ENCODE measurements at places on chromosomes 7 and 10.

DNA sequence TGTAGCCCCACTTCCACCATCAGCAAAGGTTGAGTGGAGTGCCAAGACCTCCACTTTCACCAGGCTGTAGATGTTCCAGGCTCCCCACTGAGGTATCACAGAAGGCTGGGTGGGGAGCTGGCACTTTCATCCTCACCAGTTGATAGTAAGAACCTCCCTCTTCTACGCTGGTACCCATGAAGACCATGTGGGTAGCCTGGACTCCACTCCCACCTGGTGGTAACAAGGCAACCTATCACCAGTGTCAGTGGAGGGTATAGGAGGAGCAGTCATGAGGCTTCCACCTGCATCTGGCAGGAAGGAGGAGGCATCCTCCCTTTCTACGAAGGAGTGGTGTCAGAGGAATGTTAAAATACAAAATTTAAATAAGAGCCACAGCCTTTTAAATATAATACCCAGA lies 4.4 kb downstream of the SMIM30 start:
- DNase-seq = no peak

DNA sequence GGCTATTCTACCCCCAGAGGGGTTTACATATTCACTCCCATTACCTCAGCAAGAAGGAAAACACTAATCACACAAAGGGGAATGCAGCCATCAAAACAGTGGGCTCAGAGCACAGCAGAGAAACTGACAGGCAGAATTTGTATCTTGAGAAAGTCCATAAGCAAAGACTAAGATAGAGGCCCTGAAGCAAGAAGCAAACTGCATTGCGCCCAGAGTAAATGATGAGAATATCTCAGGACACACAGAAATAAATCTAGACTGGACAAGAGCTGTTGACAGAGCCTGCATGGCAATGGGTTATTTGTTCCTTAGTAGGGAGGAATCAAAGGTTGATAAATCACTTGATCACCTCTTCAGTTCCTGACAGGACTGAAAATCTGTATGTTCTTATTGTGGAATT lies 440.7 kb upstream of the CELF2 start:
- DNase-seq = no peak

- no peak for DNase-seq
These were observed 11.7 kb upstream of the PIK3CG start for GRCh38 chr7:106853250-106853908.

- no peak for DNase-seq
These were observed 527.7 kb upstream of the POM121L12 start for GRCh38 chr7:52507546-52508255.

DNA sequence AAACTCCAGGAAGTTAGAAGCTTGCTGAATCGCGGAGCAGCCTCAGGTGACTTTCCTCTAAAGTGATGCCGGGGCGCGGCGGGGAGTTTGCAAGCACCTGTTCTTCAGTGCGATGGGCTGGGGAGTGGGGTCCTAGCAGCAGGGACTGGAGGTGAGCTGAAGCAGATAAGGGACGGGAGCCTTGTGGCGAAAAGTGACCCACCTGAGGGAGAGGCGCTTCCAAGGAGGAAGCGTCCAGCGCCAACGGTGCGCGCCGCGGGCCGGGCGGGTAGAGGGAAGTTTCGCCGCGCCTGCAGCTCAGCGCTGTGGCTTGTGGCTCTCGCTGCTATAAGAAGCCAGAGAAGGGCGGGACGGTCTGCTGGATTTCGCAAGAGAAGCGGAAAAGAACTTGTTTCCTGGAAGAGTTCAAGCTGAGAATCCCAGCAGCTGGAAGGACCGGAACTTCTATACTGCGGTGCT lies at the start of gene STEAP4:
STEAP4 (minus strand) TSS at position 305 of the 459 bp plus-strand sequence. CDS start 22,625 bp downstream, outside the sequence.
- DNase-seq = no peak

DNA sequence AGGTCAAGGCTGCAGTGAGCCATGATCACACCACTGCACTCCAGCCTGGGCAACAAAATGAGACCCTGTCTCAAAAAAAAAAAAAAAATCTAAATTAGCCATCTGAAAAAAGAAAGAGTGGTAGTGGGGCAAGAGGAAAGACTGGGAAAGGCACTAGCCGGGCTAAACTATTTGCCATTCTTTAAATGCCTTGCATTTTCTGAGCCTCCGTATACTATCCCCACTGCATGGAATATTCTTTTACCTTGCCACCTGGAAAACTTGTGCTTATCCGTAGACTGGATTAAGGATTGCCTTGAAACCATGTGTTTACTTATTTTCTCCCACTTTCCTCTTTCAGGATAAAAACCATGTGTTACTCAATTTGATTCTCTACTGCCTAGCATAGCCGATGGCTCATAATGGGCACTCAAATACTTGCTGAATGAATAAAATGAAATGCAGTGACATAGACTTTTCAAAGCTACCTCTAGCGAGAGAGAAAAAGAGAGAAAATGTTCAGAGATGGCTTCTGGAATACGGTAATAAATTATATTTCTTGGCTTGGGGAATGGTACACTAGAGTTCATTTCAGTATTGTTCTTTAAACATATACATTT lies 30.6 kb downstream of the HYCC1 start:
- no peak for DNase-seq

DNA sequence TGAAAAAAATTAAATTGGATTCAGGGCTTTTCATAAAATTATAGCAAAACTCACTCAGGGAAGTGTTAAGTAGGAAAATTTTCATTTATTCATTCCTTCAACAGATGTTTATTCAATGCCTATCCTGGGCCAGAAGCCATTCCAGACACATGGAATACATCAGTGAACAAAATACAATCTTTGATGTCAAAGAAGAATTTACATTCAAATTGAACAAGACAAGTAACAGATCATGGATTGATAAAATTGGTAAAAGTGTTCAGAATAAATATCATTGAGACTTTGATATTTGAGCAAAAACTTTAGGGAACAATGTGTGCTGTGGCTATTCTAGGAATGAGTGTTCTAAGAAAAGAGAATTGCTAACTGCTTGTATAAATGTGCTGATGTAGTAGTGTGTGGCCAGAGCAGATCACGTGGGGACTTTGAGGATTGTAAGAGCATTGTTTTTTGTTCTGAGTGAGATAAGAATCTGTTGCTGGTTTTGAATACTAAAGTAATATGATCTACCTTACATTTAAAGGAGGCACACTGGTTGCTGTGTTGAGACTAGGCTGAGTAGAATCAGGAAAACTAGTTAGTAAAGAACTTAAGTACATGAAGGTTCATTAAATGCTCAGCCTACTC lies 957.2 kb downstream of the PCDH15 start:
- no peak for DNase-seq

DNA sequence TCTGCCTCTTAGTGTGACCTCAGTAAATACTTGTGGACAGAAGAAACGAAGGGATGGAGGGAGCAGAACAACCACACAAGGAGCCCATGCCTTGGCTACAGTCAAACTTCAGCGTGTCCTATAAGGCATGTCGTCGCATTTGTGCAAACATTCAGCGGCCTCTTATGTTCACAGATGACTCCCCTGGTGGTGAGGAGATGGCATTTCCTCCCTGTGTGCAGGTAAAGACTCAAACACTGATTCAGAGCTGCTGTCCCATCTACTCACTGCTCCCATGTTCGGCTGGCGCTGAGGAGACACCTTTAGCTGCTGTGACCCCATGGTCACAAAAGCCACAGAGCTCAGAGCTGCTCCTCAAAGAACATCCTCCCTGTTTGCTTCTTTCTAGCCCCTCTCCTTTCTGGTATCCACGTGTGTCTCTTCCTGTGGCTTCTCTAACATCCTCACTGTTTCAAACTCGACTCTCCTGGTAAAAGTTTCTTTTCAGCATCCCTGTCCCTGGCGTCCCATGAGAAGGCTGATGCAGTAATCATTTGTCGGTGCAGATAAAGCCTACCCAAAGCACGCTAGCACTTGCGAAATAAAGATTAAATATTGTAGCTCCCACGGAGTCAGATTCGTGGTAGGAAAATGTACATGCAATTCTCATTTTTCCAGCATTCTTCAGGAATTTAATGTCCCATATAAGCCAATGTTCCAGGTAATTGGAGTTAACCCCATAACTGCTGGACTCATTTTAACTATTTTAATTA lies 124.9 kb upstream of the NEBL start:
- DNase-seq = no peak

- no peak for DNase-seq
These were observed 45.6 kb downstream of the TPST1 start for GRCh38 chr7:66250711-66251110.

Data from stimulated activated CD4-positive, alpha-beta T cell treated with anti-CD3 and anti-CD28 coated beads, Interleukin-1b, Interleukin-23, amount 100 ng/mL, for 48 hours (primary cell).